ENCODE measurements at places on chromosomes 2 and 18.

- DNase-seq: no peak
These were observed 23.7 kb downstream of the METTL8 start for GRCh38 chr2:171410101-171410500.

DNA sequence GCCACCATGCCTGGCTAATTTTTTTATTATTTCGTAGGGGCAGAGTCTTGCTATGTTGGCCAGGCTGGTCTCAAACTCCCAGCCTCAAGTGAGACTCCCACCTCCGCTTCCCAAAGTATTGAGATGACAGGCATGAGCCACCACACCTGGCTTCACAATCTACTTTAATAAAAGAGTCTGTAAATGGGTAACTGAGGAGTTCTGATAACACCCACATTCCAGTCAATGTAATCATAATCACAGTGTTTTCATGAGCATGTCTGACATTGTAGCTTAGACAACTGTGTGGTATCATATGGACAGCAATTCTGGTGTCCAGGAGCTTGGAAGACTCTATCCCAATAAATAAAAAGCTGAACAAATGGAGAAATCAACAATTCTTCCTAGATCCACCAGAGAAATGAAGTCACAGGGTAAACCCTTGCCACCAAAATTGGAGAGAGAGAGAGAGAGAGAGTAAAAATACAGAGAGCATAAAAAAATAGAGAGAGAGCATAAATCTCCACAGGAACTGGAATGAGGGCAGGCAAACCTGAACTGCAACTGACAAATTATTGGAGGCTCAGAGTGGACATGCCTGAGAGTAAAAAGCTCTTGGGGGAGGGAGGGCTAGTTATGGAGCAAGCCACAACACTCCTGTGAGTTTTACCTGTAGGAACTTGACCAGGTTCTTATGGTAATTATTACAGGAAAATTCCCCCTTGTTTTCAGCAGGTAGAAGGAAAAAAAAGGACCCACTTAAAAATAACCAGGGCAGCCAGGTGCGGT lies 12.4 kb upstream of the NBEAL1 start:
- DNase-seq: no peak

GRCh38 chr2:236870370-236870769 lies 215.3 kb upstream of the COPS8 start:
- no peak for DNase-seq

DNA sequence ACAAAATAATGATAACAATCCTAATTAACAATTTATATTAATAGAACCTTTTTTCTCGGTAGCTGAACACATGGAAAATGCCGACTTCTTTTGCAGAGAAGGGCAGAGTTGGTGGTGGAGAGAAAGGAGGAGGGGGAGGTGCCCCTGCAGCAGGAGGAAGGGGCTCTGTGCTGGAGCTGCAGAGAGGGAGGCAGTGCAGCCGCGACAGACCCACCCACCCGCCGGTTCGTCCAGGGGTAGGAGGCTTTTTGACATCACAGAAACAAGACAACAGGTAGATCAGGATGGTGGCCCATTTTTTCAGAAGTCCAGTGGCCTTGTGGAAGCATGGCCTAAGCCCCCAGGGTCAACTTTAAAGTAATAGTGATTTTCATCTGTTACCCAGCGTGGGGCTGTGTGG lies 321.1 kb upstream of the SALL3 start:
- DNase-seq: no peak

- no peak for DNase-seq
These were observed 443.8 kb downstream of the NCKAP5 start for GRCh38 chr2:133124446-133124845.

DNA sequence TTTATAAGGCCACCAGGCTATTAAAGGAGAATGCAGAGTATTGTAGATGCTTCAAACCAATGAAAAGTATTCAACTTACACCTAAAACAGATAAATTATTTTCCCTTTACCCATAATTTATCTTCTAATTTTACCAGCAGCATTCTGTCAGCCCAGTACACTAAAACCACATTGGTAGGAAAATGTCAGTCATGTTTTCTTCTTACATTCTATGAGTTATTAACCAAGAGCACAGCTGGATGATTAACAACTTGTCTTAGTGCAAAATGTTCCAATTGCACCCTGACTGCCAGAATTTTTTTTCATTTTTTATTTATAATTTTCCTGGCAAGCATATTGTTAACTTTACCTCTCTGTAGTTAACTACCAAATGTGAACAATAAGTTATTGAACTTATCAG lies 79.0 kb upstream of the WDR75 start:
- no peak for DNase-seq

- DNase-seq: no peak
These were observed 54.1 kb upstream of the ERBB4 start for GRCh38 chr2:212592695-212593094.

DNA sequence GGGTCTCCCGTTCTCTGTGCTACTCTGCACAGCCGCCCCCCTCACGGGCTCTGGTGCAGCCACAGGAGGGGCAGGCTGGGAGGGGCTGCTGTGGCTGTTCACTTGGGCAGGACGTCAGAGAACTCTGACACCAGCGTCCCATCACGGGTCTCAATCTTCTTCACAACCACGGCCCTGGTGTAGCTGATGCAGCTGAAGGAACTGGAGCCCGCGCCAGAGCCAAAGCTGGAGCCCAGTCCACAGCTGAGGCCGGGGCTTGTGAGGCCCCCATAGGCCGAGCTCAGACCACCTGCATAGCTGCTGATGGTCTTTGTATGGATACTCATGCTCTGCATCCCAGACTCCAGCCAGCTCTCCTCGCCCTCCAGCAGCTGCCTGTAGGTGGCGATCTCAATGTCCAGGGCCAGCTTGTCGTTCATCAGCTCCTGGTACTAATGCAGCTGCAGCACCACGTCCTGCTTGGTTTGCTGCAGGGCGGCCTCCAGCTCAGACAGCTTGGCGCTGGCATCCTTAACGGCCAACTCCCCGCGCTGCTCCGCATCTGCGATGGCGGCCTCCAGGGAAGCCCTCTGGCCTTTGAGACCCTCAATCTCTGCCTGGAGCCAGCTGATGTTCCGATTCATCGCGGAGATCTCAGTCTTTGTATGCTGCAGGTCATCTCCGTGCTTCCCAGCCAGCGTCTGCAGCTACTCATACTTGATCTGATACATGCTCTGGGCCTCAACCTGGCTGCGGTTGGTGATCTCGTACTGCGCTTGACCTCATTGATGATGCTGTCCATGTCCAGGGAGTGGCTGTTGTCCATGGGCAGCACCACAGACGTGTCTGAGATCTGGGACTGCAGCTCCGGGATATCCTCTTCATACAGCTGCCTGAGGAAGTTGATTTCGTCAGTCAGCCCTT lies 7.4 kb upstream of the DUSP19 start:
- no peak for DNase-seq

DNA sequence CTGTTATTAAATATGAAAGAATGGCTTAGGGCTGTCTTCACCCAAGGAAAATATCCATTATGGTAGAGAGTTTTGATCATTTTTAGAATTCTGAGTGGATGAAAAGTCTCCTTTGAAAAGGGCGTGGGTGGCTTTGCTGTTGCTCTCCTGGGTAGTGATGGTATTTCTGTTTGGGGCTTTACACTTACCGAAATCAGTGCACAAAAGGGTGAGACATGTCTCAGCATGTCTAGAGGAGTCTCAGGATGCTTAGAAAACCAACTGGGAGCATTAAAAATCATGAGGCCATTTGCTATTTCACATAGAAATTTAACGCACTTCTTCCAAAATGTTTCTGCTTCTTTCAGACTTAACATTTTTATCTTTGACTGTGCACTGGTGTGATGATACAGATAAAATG lies 49.6 kb downstream of the ZCCHC2 start:
- no peak for DNase-seq

- no peak for DNase-seq
These were observed 6.8 kb downstream of the ACTR1B start for GRCh38 chr2:97656905-97657587.

DNA sequence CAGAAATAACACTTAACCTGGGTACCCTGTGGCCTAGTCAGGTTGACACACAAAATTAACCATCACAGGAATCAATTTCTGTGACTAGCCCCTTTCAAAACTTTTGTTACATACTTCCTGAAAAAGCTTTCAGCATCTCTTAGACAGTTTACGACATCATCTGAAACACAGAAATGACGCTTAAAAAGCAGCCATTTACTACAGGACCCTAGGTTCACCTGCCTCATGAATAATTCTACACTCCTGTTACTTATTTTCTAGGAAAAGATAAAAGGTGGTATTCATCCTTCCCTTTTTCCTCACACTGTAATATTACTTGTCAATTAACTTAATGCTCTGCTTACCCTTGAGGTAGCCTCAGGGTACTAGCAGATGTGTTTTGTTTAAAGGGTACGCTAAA lies 388.4 kb downstream of the IRS1 start:
- no peak for DNase-seq

DNA sequence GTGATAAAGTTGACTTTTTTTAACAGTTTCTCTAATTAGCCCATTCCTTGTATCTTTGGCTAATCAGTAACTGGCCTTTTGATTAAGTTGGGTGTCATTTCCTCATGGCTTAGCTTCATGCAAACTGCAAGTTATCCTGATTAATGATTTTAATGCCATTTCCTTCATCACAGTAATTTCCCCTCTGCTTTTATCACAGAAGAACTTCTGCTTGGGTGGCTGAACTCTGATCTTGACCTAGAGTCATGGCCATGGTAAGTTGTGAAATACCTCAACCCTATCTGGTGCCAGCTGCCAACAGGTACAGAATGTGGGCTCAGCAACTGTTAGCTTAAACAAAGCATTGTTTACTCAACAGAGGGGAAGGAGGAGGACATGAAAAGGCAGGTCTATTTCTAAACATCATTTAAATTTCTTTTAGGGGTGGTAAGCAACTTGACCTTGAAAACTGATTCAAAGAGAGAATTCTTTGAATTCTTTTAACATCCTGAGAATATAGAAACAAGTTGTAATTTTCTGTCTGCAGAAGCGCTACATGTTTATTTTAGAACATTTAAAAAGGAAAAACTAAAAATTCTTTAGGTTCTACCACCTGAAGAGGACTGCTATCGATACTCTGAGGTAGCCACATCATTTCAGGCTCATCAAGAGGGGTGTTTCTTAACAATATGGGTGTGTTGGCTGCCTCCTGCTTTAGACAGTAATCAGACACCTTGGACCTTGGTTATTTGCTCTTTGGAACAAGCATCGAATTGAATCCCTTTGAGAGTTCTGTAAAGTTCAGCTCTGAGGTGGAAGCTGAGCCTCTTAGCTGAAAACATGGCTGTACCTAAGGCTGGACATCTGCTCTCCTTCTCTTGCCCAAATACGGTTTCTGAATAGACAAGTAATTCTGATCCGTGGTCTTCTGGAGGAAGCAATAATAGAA lies 39.7 kb downstream of the ANXA4 start:
- DNase-seq: no peak

GRCh38 chr2:56464613-56465012 lies 280.8 kb downstream of the CCDC85A start:
- DNase-seq: no peak

GRCh38 chr2:197239434-197239833 lies 71.1 kb downstream of the ANKRD44 start:
- no peak for DNase-seq

DNA sequence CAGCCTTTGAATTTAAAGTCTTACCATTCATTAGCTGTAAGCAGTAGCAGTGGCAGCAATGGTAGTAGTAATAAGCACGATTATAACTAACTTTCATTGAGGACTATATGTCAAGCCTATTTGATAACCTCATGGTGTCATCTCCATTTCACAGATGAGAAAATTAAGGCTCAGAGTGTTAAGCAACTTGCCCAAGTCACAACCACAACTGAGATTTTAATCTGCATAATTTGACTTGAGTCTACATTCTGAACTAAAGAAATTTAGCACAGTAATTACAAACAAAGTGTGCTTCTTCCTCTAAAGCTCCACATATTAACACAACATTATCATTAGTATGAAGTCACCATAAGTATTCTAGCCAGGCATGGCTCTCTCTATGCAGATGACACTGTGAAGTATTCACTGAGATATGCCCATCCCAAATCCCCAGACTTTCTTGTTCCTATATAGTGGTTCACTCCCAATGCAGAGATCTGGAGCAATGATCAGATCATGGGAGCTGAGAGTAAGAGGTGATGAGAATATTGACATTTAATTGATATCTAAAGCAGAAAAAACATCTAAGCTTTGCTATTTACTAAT lies 120.2 kb downstream of the ATAD2B start:
- DNase-seq: no peak

DNA sequence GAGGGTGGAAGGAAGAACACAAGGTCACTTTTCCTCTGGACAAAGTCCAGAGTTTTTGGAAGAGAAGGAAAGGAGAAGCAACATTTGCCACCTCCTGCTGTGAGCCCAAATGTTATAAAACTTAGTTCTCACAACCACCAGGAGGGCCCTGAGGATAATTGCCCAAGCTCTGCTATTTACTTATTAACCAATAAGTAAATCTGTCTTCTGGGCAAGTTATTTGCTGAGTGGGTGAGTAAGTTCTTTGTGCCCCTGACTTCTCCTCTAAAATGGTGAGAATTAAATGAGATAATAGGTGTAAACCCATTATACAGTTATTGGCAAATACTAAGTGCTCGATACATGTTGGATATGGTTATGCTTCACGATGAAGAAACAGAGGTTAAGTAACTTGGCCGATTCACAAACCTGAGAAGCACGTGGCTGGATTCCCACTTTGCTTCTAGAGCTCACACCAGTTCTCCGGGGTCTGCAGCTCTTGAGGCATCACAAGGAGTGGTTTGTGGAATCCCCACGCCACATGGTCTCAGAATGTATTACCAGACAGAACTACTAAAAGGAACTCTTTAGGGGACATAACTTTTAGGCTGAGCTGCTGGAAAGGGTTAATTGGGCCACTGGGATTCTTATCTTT lies 164.1 kb downstream of the MYCN start:
- no peak for DNase-seq

- DNase-seq: no peak
These were observed 616.7 kb downstream of the GALR1 start for GRCh38 chr18:77866351-77866750.

- no peak for DNase-seq
These were observed 166.9 kb downstream of the ZNF516 start for GRCh38 chr18:76328140-76328539.

DNA sequence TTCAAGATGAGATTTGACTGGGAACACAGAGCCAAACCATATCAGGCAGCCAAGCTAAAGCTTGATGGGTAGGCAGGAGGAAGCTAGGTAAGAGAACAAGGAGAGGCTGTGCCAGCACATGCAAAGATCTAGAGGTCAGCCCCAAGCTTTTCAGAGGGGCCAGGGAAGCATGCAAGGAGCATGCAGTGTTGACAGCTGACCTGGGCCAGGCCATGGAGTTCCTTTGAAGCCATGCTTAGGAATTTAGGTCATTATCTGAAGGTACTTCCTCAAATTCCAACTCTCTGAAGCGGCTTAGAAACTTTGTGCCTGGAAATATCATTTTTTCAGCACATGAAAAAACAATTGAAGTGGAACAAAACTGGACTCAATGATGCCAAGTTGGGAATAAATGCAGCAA lies 130.8 kb downstream of the SPAG16 start:
- no peak for DNase-seq

- DNase-seq: no peak
These were observed 90.7 kb downstream of the POLR1A start for GRCh38 chr2:86015006-86015405.

GRCh38 chr2:231334981-231335380 lies 60.5 kb upstream of the B3GNT7 start:
- DNase-seq: no peak

GRCh38 chr2:27485496-27485895 lies 4.0 kb downstream of the IFT172 start:
- no peak for DNase-seq

GRCh38 chr2:239917125-239917956 lies 107.8 kb downstream of the NDUFA10 start:
- no peak for DNase-seq

GRCh38 chr2:13001408-13001807 lies 284.7 kb downstream of the TRIB2 start:
- no peak for DNase-seq
